ENCODE measurements at places on chromosomes 4 and X.

DNA sequence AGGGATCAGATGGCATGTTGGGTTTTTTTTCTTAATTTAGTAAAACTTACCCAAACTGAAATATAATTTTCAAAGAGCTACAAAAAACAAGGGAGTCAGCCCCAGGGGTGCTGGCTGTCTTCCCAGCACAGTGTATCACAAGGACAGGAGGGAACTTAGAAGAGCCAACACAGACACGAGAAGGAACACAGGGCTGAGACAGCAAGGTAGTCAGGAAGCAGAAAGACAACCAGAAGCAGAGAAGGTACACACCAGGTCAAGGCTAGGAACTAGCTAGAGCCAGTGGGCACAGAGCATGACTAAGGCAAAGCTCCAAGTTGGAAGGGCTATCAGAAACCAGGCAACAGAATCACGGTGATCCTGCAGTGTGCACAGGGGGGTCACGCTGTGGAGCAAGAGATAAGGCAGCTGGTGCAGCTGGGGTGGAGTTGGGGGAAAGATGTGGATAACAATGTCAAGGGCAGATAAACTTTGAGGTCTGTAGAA is 168.7 kb downstream of the NR3C2 start:
- no peak for DNase-seq

GRCh38 chrX:104122829-104123228 is 10.5 kb downstream of the ZCCHC18 start:
- no peak for DNase-seq

DNA sequence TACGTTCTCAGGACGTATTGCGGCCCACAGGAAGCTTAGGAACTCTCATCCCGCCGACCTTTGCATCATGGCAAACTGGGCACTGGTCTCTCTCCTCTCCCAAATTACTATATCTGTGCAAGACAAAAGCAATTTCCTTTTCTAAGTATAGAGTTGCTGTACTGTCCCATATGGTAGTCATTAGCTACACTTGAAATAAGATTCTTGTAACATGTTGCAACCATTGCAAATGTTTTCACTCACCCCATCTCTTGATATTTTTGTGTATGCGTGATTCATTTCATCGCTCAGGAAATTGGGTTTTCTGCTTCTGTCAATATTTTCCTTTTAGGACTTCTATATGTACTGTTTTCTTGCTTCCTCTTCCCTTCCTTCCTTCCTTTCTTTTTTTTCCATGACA is 15.7 kb downstream of the ARMCX6 start:
- no peak for DNase-seq

DNA sequence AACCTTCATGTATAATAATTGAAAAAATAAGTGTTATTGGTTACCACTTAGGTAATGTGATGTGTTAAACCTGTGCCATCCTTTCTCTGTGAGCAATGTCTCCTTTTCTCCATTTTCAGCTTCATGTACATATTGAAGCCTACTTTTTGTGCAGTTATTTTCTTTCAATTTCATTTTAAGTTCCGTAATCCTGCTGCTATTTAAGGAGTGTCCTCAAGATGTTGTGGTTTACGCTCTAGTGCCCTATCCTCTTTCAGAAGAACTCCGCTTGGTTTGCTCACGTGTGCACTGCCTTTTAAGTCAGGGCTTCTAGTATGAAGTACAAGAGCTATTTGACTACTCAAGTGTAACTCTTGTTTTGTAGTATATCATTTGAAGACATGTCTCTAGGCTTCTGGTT is 2253.2 kb upstream of the TENM3 start:
- DNase-seq = no peak

- DNase-seq = no peak
Observed at GRCh38 chr4:24328711-24329110, 255.6 kb downstream of the DHX15 start.

GRCh38 chrX:48703642-48704481 is 7.3 kb downstream of the SUV39H1 start:
- no peak for DNase-seq

DNA sequence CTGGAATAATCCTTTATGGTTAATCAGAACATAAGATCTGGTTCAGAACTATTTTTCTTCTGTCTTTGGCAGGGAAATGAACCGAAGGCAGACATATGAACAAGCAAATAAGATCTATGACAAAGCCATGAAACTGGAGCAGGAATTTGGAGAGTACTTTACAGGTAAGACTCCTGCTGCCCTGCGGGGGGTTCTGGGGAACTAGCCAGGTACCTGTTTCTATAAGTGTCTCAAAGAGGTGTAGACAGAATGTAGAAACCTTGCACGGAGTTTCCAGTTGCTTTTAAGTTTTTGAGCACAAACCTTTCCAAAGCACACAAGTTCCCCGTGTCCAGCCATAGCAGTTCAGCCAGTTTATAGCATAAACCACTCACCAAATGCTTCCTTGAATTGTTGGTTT is 56.2 kb downstream of the DLG3 start:
- DNase-seq = no peak

DNA sequence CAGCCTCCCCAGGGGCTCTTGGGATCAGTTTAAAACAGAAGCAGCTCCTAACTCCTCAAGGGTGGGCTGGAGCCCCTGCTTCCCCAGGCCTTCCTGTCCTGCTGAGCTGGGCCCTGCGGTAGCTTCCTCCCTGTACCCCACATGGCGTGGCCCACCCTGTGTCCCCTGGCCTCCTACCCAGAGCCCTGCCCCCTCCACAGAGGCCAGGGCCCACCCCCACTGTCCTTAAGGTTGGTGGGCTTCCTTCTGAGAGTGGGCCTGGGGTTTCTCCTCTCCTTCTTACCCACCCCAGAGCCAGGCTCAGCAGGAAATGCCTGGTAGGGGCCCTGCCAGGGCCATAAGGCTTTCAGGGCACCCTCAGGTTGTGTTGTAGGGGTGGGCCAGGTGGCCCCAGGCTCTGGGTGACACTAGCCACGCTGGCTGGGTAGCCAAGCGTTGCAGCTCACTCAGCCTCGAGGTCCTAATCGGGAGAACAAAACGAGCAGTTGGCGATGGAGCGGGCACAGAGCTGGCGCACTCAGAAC is 11.6 kb downstream of the SH3BP2 start:
- no peak for DNase-seq

DNA sequence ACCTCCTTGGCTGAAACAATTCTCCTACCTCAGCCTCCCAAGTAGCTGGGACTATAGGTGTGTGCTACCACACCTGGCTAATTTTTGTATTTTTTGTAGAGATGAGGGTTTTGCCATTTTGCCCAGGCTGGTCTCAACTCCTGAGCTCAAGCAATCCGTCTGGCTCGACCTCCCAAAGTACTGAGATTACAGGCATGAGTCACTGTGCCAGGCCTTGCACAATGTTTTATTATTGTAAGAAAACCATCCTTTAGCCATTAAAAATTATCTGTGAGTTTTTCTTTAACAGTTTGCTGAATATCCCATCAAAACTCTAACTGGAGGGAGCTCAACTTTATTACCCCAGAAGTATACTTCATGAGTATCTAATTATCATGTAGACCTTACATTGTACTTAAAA is 900.3 kb downstream of the PCDH7 start:
- no peak for DNase-seq

- DNase-seq = no peak
Observed at GRCh38 chr4:146122398-146122797, 53.1 kb upstream of the LSM6 start.

DNA sequence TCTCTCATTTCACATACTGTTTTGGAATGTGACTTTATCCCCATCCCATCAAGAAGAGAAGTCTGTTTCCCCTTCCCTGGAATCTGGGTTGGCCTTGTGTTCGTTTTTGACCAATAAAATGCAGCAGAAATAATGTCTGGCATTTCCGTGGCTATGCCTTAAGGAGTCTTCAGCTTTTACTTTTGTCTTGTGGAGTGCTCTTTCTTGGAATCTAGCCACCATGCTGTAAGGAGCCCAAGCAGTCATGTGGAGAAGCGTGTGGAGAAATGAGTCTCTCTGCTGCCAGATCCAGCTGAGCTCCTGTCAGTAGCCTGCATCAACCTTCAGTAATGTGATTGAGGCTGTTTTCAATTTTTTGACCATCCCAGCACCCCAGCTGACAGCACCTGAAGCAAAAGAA is 84.4 kb upstream of the ARMCX2 start:
- DNase-seq = no peak

GRCh38 chrX:3529466-3530010 is 183.1 kb upstream of the MXRA5 start:
- DNase-seq = no peak

DNA sequence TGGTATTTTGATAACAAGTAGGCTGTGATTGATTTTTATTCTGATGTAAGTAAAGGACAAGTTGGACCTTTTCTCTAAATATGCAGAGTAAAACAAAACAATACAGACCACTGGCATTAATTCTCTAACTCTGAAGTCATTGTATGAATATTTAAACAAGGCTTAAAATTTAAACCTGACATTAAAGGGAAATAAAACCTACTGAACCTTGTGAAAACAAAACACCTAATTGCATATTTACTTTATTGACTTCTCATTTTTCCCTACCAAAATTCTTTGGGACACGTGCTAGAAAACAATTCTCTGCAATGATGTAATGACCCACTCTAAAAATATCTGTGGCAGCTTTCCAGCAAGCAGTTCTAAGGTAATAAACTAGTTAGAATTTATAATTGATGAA is 369.7 kb upstream of the TRAM1L1 start:
- DNase-seq = no peak

- DNase-seq = no peak
Observed at GRCh38 chr4:41465146-41465761, 72.7 kb upstream of the LIMCH1 start.

- DNase-seq = no peak
Observed at GRCh38 chrX:16778545-16778944, 7.7 kb upstream of the TXLNG start.

DNA sequence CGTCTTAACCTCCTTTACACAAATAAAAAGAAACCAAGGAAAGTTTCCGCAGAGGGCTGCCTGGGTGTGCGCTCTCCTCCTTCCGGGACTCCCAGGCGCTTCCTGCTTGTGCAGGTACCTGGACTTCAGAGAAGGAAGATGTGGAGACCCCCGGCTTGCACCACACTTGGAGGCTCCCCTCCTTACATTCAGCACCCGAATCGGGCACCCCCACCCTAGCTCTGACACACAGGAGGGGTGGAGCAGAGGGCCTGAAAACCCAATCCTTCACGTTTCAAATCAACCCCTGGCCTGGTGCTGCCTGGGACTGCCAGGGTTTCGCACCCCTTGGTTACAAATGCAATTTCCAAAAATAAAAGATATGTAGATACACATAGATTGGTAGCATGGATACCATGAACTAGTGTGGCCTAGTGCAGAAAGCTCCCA is 3.1 kb downstream of the NKX3-2 start:
- no peak for DNase-seq

DNA sequence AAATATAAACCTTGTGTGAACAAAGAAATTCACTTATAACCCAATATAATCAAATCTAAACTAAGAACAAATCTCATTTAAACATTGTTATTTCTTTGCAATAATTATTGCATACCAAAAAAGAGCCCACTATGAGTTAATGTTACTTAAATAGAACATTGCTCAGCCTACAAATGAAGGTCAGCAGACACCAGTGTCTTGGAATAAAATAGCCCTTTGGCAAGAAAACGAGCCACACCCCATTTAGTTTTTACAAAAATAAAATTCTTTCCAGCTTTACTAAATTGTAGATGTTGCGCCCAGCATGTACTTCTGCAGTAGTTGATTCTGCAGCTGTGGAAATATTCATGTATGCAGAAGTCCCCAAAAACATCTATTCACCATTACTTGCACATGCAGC is 12.2 kb downstream of the PLS3 start:
- no peak for DNase-seq

- DNase-seq = no peak
Observed at GRCh38 chr4:91990726-91991125, 313.0 kb upstream of the GRID2 start.

DNA sequence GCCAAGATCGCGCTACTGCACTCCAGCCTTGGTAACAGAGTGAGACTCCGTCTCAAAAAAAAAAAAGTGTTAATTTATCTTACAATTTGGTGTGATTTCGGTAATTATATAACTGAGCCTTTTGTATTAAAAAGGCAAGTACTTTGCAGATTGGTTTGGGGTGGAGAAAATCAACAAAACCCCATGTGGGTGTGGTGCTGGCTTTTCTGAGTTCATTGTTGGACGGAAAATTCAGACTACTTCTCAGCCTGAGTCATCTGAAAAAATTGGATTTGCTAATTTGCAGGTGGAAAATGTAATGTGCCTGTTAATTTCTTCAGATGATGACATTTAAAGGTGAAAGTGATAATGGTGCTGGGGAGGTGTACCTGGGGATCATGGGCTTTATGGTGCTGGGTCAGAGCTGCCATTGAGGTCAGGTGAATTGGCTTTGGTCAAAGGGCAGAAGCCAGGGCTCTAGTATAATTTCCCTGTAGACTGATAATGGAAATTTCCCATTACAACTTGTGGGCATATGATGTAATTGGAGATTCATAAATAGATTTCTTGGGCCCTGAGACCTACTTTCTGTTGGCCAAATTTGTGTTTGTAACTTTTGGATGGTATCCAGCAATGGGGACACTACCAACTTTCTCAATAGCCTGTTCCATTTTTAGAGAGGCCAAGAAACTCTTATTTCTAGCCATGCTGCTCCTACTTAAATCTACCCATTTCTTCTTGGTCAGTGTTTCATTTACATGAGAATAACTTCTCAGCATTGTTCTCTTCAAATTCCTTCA is 74.3 kb upstream of the TEX13D start:
- no peak for DNase-seq

DNA sequence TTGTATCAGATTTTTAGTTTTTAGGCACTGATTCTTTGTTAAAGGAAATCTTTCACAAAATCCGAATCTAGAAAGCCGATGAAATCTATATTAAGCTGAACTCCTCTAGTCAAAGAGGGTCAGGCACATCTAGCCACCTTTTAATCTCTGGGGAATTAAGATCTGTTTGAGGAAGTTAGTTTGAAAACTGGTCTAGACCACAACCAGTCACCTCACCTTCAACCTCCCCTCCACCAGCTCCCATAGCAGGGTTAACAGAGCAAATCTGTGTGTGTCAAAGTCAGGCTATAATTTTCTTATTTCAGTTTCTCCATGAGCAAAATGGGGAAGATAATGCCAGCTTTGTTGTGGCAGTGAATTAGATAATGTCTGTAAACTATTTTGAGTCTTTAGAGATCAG is 110.0 kb upstream of the IGFBP7 start:
- DNase-seq = no peak

DNA sequence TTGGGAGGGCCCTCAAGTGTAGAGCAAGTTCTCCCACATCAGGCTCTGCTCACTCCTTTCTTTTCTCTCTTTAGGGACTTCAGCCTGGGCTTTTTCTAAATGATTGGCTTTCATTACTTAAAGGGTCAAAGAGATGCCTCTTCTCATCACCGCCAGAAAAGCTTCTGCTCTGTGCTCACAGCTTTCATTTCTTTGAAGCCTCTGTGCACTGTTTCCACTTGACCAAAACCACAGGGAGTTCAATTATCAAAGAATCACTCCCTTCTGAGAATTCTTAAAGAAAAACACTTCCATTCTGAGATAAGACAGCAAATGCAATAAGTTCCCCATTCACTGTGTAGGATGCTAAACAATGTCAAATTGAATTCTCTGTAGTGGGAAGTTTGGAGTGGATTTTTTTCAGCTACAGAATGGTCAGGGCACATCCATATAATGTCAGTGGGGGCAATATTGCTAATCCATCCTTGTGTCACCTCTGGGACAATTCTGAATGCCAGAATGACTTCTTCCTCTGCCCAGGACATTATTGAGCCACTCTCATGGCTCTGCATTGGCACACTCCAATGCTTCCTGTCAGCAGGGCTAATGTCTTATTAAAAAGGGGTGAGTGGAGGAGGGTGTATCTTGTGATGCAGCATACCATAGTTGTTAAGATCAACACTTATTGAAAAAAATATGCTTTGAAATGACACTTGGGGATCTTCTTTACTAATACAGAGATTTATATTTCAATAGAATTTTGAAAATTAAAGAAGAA is 217.6 kb downstream of the SNCA start:
- DNase-seq = no peak

GRCh38 chr4:8392591-8393190 is 47.8 kb downstream of the ACOX3 start:
- DNase-seq = no peak
